Hematopoietic multipotent progenitor cell treated with erythropoietin and hydrocortisone succinate and interleukin-3 and kit ligand, for 6 days (in vitro differentiated cells): ENCODE measurements at places on chromosomes 11 and 22.

DNA sequence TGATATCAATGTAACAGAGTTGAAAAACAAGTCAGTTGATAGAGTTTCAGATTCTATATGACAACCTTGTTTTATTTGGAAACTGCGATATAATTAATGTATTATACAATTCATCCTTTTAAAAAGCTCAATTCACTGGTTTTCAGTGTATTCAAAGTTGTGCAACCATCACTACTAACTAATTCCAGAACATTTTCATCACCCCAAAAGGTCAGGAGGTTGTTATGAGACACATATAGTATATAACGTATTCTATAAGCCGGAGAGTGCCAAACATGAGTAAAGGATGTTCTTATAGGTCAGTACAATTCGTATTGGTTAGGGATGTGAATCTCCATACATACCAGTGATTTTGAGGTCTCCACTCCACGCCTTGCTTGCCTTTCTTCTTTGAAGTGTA is 40.1 kb upstream of the UCP3 start:
- DNase-seq = no peak

- DNase-seq = no peak
These were observed 1022.2 kb downstream of the BRD1 start for GRCh38 chr22:48805516-48805915.

DNA sequence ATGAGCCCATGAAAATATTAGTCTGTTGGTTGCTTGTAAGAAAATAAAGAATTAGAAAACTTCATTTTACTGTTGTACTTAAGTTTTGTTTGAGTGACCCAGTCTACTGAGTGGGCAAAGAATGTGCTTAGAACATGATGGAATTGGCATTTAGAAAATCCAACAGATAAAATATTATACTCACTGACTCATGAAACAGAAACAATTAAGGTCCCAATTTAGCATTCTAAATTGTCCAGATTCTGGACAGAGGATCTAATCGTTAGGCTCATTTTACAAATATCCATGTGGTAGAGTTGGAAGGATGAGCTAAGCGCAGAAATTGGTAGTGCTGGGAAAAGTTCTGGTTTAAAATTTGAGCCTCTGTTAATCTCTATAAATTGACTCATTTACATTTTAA is 45.4 kb downstream of the METTL15 start:
- DNase-seq = no peak

GRCh38 chr11:111324277-111324720 is 26.0 kb downstream of the POU2AF3 start:
- no peak for DNase-seq

- DNase-seq = no peak
These were observed 4.9 kb downstream of the MUC5AC start for GRCh38 chr11:1162491-1163311.

GRCh38 chr22:26534874-26535602 is 22.8 kb upstream of the TFIP11 start:
- no peak for DNase-seq
